CD8-positive, alpha-beta memory T cell (primary cell): ENCODE measurements at places on chromosomes 16 and 17. TPM values are rescaled to one million over a fixed set of nuclear protein-coding genes. Genes with fewer than 3 reads are reported as not detected.

The PABPN1L gene
- total RNA-seq: not detected

The FN3K gene
- 2.3 TPM for total RNA-seq

The KRT27 gene
- not detected for total RNA-seq

The AGRP gene
- total RNA-seq: not detected

The HS3ST2 gene
- total RNA-seq: not detected

The TBX4 gene
- not detected for total RNA-seq

The TUBD1 gene
- 11.9 TPM for total RNA-seq

The PRRT2 gene
- total RNA-seq: 1.3 TPM

The PYDC1 gene
- total RNA-seq: not detected

The SLC9A5 gene
- total RNA-seq: 5.2 TPM

The PKMYT1 gene
- 103 TPM for total RNA-seq

The RFWD3 gene
- 99.5 TPM for total RNA-seq

The LPO gene
- not detected for total RNA-seq

The TBC1D3K gene
- total RNA-seq: not detected

The LRRC75A gene
- total RNA-seq: 2.2 TPM

The ZP2 gene
- not detected for total RNA-seq

The KIF19 gene
- total RNA-seq: 0.24 TPM
